Vagina (tissue), 2 donors: ENCODE measurements at places on chromosomes 7 and 10. TPM values are rescaled to one million over a fixed set of nuclear protein-coding genes. Genes with fewer than 3 reads are reported as not detected.

- no peaks in the 10 kb centered on the region for H3K27me3 ChIP-seq
- no peaks in the 10 kb centered on the region for H3K36me3 ChIP-seq
- no peak overlapping the region for H3K27ac ChIP-seq
Observed at GRCh38 chr7:15584575-15584974, 22.8 kb upstream of the AGMO start.

- no peaks in the 10 kb centered on the region for H3K4me1 ChIP-seq
- H3K36me3 ChIP-seq = no peaks in the 10 kb centered on the region
- no peaks in the 10 kb centered on the region for H3K27me3 ChIP-seq
Observed at GRCh38 chr7:126805351-126805750, 447.4 kb downstream of the GRM8 start.

GRCh38 chr7:5630670-5631069 lies 150.8 kb downstream of the RNF216 start:
- H3K4me3 ChIP-seq = no peak overlapping the region
- no peak for DNase-seq
- H3K27ac ChIP-seq = no peak overlapping the region

DNA sequence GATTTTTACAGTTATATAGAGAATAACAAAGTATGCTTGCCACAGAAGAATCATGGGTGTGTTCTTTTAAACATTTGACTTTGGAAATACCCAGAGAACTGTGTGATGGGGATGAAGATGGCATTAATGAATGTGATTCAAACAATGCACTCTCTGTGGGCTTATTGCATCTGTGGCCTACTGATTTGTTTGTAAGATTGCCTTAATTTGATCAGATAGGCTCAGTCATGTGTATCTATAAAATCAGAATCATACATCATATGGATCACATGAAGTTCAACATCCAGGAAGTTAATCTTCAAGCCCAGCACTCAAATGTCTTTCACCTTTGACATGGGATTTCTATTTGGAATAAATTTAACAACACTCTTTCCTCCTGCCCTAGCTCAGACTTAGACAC lies 410.9 kb downstream of the SUGCT start:
- H3K27ac ChIP-seq = no peak overlapping the region
- no peak overlapping the region for H3K4me3 ChIP-seq
- H3K4me1 ChIP-seq = peaks cover 18% of the 10 kb centered on the region
- H3K36me3 ChIP-seq = no peaks in the 10 kb centered on the region
- DNase-seq = no peak

DNA sequence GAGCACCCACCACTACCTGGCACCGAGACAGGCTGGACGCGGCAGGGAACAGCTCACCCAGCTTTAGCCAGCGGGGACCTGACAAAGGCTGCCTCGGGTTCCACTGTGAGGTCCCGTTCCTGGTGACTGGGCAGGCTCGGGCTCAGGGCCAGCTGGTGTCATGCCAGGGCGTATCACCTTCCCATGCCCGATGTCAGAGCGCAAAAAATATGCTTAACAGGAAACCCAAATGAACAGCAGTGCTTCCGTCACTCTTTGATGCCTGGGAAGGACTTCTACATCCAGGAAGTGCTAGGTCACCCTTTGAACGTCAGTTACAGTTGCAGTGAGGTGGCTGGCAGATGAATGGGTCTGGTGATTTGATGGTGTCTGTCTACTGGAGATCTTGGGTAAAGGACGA lies 106.0 kb downstream of the ADARB2 start:
- DNase-seq = no peak
- no peaks in the 10 kb centered on the region for H3K4me1 ChIP-seq
- H3K4me3 ChIP-seq = no peak overlapping the region
- H3K27ac ChIP-seq = no peak overlapping the region

DNA sequence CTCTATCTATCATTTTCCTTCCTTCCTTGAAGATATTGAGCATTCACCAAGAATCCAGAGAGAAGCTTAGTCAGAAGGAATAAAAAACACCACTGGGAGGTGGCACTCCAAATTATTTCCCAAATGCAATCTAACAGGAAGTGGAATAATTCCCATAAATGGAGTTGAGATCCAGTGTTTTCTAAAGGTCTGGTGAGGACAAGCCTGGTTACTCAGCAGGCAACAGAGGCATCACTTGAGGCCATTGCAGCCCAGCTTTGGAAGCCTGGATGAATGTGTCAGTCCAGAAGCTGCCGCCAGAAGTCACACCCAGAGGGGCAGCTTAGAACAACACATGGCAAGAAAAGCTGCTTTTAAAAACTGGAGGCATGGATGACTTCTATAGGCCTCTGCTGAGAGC lies 288.9 kb upstream of the KLF6 start:
- H3K4me3 ChIP-seq = no peak overlapping the region
- no peak overlapping the region for H3K27ac ChIP-seq

DNA sequence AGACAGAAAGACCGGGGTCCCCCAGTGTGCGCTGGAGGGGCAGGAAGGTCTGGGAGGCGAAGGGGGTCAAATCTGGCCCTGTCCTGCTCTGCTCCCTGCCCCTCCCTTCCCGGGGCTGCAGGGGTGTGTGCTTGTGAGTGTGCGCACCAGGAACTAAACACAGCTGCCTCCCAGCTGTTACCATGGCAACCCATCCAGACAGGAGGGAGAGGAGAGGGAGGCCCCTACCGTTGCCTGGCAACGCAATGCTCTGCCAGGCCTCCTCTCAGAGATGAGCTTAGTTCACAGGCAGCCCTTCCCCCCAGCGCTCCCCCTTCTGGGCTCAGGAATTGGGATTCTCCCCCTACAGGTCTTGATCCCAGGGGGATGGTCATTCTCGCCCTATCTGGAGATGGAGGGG lies 6.1 kb downstream of the NYAP1 start:
- no peak overlapping the region for H3K27ac ChIP-seq
- no peak overlapping the region for H3K4me3 ChIP-seq
- H3K36me3 ChIP-seq = no peaks in the 10 kb centered on the region
- no peaks in the 10 kb centered on the region for H3K27me3 ChIP-seq

DNA sequence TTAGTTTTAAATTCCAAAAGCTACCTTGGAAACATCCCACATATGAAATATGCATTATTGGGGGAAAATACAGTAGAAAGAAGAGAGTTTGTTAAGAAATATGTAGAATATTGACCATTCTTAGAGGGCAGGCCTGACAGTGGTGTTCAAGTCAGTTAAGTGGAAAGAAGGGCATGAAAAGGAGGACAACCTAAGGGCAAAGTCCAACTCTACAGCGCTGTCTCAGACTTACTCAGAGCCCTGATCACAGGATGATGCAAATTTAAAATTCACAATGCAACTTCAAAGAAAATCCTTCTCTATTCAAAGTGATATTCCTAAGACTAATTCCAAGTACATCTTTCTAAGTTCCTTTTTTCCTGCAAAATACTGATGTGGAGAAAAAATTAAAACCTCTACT lies 139.1 kb upstream of the LRRTM3 start:
- H3K4me1 ChIP-seq = no peaks in the 10 kb centered on the region
- H3K27me3 ChIP-seq = no peaks in the 10 kb centered on the region
- no peak for DNase-seq
- H3K36me3 ChIP-seq = no peaks in the 10 kb centered on the region
- H3K4me3 ChIP-seq = no peak overlapping the region
- no peak overlapping the region for H3K27ac ChIP-seq

- no peak for DNase-seq
- H3K4me3 ChIP-seq = no peak overlapping the region
- no peaks in the 10 kb centered on the region for H3K36me3 ChIP-seq
- H3K27me3 ChIP-seq = no peaks in the 10 kb centered on the region
- no peaks in the 10 kb centered on the region for H3K4me1 ChIP-seq
Observed at GRCh38 chr7:97770850-97771249, 39.0 kb downstream of the TAC1 start.

GRCh38 chr10:97454330-97455036 lies 8.5 kb downstream of the ZDHHC16 start:
- peaks cover 19% of the 10 kb centered on the region for H3K4me1 ChIP-seq
- DNase-seq = no peak

GRCh38 chr7:134574322-134574721 lies 25.4 kb downstream of the AKR1B15 start:
- H3K27me3 ChIP-seq = no peaks in the 10 kb centered on the region
- H3K4me3 ChIP-seq = no peak overlapping the region
- no peaks in the 10 kb centered on the region for H3K36me3 ChIP-seq
- H3K4me1 ChIP-seq = no peaks in the 10 kb centered on the region

DNA sequence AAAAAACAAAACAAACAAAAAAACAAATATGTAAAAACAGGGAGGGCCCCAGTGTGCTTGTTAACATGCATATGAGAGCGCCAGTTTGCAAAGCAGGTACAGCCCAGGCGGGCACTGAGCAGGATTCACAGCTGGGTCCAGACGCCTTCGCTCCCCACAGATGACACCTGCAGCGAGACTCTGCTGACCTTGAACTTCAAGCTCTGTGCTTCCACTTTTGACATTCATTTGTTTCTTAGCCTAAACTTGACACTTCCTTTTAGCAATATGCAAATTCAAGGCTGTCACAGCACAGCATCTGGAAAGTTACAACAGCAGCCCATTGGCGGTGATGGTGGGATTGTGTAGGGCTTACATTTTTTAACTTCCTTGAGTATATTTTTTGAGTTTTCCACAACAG lies 88.8 kb upstream of the TNS3 start:
- H3K27me3 ChIP-seq = no peaks in the 10 kb centered on the region
- no peak overlapping the region for H3K4me3 ChIP-seq
- no peak overlapping the region for H3K27ac ChIP-seq
- DNase-seq = no peak

The FOXP2 gene
- 29.7 TPM for total RNA-seq

The CPN1 gene
- total RNA-seq = not detected

The CUBN gene
- total RNA-seq = 4.4 TPM

The FUOM gene
- 54.0 TPM for total RNA-seq

The PTPN20 gene
- 1.5 TPM for total RNA-seq

The TUBAL3 gene
- not detected for total RNA-seq

The PVRIG gene
- total RNA-seq = 1.7 TPM

The RBP4 gene
- total RNA-seq = 36.8 TPM
